BE2C (cell line): ENCODE measurements at places on chromosomes 13 and 19.

- DNase-seq: no peak
Measured at GRCh38 chr19:55838251-55838650, 1.9 kb downstream of the NLRP4 start.

- DNase-seq: no peak
Measured at GRCh38 chr13:35225159-35225558, 251.3 kb downstream of the MAB21L1 start.

GRCh38 chr13:59915252-59915651 lies 248.5 kb downstream of the DIAPH3 start:
- DNase-seq: no peak

DNA sequence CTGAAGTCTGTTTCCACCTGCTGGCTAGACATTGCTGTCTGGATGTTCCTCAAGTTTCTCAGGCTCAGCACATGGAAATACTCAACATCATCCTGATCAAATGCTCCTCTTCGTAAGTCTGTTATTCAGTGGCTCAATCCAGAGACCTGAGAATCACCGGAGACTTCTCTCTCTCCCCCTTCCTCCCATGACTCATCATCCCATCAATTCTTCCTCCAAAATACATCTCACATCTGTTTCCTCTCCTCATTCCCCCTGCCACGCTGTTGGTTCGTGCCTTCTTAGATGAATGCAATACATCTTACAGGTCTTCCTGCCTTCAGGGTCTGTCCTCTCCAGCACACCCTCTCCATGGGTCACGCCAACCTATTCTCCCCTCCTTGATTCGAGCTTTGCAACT lies 7.4 kb upstream of the RXFP2 start:
- no peak for DNase-seq

- DNase-seq: no peak
Measured at GRCh38 chr13:94128430-94128829, 351.1 kb downstream of the DCT start.

DNA sequence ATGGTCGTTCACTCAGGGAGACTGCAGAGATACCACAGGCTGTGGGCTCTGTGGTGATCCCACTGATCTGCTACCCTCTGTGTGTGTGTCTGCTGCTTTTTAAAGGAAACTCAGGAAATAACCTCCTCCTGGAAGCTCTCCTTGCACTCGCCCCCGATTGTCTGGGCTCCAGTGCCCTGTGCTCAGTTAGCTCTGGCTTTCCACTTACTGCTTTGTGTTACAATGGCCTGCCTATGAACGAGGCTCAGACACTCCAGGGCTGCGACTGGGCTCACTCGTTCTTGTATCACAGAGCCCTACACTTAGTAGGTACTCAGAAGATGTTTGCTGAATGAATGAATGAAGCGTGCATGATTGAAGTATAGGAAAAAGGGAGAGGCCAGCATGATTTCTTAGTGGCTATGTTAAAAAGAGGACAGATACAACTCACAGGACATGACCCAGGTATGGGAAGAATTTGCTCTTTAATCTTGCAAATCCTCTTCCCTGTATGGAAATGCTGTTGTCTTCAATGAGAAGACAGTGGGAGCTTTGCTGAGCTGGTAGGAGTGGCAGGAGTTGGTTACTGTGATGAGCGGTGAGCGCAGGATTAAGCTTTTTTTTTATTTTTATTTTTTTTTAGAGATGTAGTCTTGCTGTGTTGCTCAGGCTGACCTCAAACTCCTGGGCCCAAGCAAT lies 26.4 kb downstream of the B3GLCT start:
- DNase-seq: no peak
